Trophoblast cell (in vitro differentiated cells and primary cell): ENCODE measurements at places on chromosomes 16 and 17.

DNA sequence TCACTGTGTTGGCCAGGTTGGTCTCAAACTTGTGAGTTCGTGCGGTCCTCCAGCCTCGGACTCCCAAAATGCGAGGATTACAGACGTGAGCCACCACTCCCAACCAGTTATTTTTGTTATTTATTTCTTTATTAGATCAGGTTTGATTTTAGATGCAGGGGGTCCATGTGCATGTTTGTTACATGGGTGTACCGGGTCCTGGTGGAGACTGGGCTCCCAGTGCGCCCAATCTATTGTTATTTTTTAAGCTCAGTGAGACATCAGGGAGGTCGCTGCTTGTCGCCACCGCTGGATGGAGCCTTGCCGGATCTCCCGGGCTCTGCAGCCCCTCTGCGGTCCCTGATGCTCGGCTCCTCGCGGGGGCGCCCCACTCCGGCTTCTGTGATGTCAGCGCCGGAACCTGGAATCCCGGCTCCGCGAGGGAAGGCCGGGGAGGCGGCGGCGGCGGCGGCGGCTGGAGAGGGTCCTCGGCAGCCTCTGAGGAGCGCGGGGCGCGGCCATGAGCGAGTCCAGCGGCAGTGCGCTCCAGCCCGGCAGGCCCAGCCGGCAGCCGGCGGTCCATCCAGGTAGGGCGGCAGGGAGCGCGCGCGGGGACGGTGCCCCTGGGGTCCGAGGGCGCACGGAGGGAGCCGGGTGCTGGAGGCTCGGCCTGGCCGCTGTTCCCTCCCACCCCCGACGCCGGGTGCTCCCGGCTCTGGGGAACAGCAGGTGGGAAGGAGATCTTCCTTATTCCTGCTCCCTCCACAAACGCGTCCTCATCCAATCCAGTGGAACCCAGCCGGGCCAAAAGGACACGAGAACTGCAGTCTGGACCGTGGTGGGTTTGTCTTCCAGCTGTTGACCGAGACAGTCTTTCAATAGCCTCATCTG lies at the start of gene TMC7:
Gene TMC7, plus strand, starts transcription at position 370 of the 870 bp plus-strand sequence. Its CDS starts 130 bp downstream, at position 500.
- H3K36me3 ChIP-seq, result no peaks in the 10 kb centered on the region
- peak within 1 kb of the TSS; percentile 78 for H3K4me3 ChIP-seq
- H3K4me1 ChIP-seq, result peaks cover 5% of the 10 kb centered on the region
- peak; percentile 70 for DNase-seq

GRCh38 chr16:56732832-56733231 lies 2.9 kb downstream of the NUP93 start:
- no peaks in the 10 kb centered on the region for H3K36me3 ChIP-seq
- H3K4me1 ChIP-seq, result peaks cover 4% of the 10 kb centered on the region
- H3K4me3 ChIP-seq, result no peak overlapping the region

GRCh38 chr17:63139356-63139755 lies 173.3 kb downstream of the TANC2 start:
- no peak overlapping the region for H3K4me3 ChIP-seq
- no peaks in the 10 kb centered on the region for H3K4me1 ChIP-seq
- DNase-seq, result no peak
- peaks cover 5% of the 10 kb centered on the region for H3K36me3 ChIP-seq
- no peaks in the 10 kb centered on the region for H3K27me3 ChIP-seq

DNA sequence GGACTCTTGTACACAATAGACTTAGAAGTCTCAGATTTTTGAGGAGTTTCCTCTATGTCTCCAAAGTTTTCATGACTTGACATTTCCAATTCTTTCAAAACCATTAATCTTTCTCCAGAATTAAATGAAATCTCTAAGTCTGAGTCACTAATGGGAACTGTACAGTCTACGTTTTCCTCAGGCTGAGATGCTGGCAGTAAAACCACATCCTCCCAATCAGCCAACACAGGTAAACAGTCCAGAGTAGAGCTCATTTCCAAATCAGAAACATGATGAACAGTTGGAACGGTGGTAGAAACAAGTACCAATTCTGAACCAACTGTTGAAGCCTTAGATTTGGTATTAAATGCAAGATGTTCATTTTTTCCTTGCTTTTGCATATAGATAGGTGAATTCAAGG lies 7.9 kb downstream of the ERI2 start:
- peaks cover 2% of the 10 kb centered on the region for H3K36me3 ChIP-seq
- no peaks in the 10 kb centered on the region for H3K27me3 ChIP-seq
- no peaks in the 10 kb centered on the region for H3K4me1 ChIP-seq
- no peak for DNase-seq

GRCh38 chr17:75498726-75499213 lies 16.6 kb downstream of the CASKIN2 start:
- no peak for DNase-seq
- no peaks in the 10 kb centered on the region for H3K27me3 ChIP-seq
- no peak overlapping the region for H3K27ac ChIP-seq
- H3K36me3 ChIP-seq, result peaks cover 87% of the 10 kb centered on the region

GRCh38 chr17:35791681-35792350 lies 3.6 kb downstream of the MMP28 start:
- H3K27ac ChIP-seq, result no peak overlapping the region
- H3K4me3 ChIP-seq, result no peak overlapping the region
- H3K27me3 ChIP-seq, result peaks cover 2% of the 10 kb centered on the region

GRCh38 chr17:9470171-9470570 lies 105.4 kb downstream of the STX8 start:
- no peaks in the 10 kb centered on the region for H3K36me3 ChIP-seq
- no peak overlapping the region for H3K27ac ChIP-seq
- H3K4me3 ChIP-seq, result no peak overlapping the region
- H3K4me1 ChIP-seq, result peaks cover 8% of the 10 kb centered on the region
- no peak for DNase-seq

DNA sequence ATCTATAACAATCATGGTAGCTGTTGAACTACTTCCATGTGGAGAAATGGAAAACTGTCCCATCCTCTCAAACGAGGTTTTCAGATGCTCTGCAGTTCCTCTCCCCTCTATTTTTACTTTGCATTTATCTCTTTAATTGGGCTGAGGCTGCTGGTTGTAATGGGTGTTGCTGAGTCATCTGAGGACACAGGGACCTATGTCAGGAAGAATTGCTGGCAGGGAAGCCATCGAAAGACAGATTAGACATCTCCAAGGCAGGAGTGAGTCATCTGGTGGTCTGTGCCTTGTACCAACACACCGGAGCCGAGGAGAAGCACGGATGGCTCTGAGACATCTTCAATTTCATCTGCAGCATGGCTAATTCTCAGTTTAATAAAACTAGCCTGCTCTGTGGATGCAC lies 394.5 kb downstream of the GRIN2A start:
- H3K4me1 ChIP-seq, result no peaks in the 10 kb centered on the region
- no peaks in the 10 kb centered on the region for H3K36me3 ChIP-seq
- no peaks in the 10 kb centered on the region for H3K27me3 ChIP-seq

DNA sequence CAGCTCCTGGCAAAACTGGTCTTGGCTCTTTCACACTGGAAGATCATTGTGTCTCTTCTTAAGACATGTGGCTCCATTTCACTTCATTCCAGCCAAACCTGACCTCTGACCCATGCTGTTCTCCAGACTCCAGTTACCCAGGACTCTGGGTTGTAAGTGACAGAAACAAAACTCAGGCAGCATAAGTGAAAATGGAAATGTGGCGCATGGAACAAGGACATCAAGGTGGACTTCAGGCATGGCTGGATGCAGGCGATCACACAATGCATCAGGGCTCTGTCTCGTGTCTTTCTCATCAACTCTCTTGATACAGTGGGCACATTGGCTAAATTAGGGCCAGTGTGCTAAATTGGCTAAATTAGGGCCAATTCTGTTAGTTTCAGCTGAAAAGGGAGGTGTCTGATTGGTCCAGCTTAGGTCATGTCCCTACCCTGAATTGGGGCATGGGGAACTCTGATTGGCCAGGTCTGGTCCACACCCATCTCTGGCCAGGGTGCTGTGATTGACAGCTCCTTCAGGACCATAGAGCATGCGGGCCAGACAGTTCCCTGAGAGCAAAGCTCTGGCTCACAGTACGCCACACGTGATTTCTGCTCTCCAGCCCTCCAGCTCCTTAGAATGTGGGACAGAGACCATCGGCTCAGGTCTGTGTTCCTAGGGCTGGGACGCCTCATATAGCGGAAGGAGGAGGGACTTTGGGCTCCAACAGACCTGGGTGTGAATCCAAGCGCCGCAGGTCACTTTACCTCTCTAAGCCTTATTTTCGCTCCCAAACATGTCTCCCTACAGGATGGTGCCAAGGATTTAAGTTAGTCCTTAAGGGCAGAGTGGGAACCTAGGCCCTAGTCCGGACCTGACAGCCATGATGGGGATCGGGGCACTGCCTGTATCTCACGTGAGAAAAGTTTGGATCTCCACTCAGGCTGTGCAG lies 17.5 kb downstream of the SOCS1 start:
- H3K27me3 ChIP-seq, result no peaks in the 10 kb centered on the region
- no peak overlapping the region for H3K27ac ChIP-seq
- H3K36me3 ChIP-seq, result no peaks in the 10 kb centered on the region
- no peak overlapping the region for H3K4me3 ChIP-seq
- DNase-seq, result no peak

- no peak for DNase-seq
- H3K36me3 ChIP-seq, result peaks cover 8% of the 10 kb centered on the region
- peaks cover 4% of the 10 kb centered on the region for H3K4me1 ChIP-seq
- H3K27ac ChIP-seq, result no peak overlapping the region
Measured at GRCh38 chr17:80397034-80397387, 18.0 kb upstream of the ENDOV start.

- peaks cover 19% of the 10 kb centered on the region for H3K4me1 ChIP-seq
- H3K4me3 ChIP-seq, result no peak overlapping the region
- peak overlapping the region; percentile 57 for H3K27ac ChIP-seq
- no peak for DNase-seq
- peaks cover 29% of the 10 kb centered on the region for H3K36me3 ChIP-seq
Measured at GRCh38 chr16:49639739-49640431, 216.0 kb downstream of the ZNF423 start.

GRCh38 chr16:84024854-84025253 lies 17.7 kb downstream of the SLC38A8 start:
- peaks cover 3% of the 10 kb centered on the region for H3K4me1 ChIP-seq
- no peak overlapping the region for H3K27ac ChIP-seq
- no peaks in the 10 kb centered on the region for H3K27me3 ChIP-seq
- no peak overlapping the region for H3K4me3 ChIP-seq
- H3K36me3 ChIP-seq, result no peaks in the 10 kb centered on the region

DNA sequence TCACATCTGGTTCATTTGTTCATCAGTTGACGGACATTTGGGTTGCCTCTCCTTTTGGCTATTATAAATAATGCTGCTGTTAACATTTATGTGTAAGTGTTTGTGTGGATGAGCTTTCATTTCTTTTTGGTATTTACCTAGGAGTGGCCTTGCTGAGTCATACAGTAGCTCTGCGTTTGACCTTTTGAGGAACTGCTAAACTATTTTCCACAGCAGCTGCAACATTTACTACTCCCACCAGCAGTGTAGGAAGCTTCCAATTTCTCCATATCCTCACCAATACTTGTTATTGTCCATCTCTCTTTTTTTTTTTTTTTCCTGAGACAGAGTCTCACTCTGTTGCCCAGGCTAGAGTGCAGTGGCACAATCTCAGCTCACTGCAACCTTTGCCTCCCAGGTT lies 20.7 kb upstream of the PLCG2 start:
- no peaks in the 10 kb centered on the region for H3K27me3 ChIP-seq
- H3K4me1 ChIP-seq, result peaks cover 4% of the 10 kb centered on the region
- H3K36me3 ChIP-seq, result no peaks in the 10 kb centered on the region
- H3K4me3 ChIP-seq, result no peak overlapping the region
- no peak overlapping the region for H3K27ac ChIP-seq
- DNase-seq, result peak; percentile 51

DNA sequence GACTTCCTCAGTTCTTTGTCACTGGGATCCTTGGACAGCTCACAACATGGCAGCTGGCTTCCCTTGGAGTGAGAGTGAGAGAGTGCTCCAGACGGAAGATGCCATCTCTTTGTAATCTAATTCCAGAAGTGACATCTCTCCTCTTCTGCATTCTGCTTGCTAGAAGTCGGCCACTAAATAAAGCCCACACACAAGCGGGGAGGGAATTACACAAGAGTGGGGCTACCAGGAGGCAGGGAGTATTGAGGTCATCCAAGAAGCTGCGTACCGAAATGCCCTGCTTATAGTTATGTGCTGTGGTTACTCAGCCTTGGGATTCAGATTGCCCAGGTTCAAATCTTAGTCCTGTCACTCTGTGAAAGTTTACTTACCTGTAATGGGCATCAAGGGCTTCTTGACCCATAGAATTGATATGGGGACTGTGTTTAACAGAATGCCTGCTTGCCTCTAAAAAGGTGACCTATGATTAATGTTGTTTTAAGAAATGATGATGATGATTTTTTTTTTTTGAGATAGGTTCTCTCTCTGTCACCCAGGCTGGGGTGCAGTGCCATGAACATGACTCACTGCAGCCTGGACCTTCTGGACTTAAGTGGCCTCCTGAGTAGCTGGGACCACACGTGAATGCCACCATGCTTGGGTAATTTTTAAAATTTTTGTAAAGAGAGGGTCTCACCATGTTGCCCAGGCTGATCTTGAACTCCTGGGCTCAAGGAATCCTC lies 120.9 kb upstream of the HS3ST2 start:
- no peaks in the 10 kb centered on the region for H3K36me3 ChIP-seq
- no peak overlapping the region for H3K4me3 ChIP-seq
- no peaks in the 10 kb centered on the region for H3K27me3 ChIP-seq
- DNase-seq, result no peak
- H3K4me1 ChIP-seq, result no peaks in the 10 kb centered on the region

GRCh38 chr17:20979792-20980083 lies 63.1 kb downstream of the USP22 start:
- no peak overlapping the region for H3K27ac ChIP-seq
- H3K36me3 ChIP-seq, result peaks cover 3% of the 10 kb centered on the region

DNA sequence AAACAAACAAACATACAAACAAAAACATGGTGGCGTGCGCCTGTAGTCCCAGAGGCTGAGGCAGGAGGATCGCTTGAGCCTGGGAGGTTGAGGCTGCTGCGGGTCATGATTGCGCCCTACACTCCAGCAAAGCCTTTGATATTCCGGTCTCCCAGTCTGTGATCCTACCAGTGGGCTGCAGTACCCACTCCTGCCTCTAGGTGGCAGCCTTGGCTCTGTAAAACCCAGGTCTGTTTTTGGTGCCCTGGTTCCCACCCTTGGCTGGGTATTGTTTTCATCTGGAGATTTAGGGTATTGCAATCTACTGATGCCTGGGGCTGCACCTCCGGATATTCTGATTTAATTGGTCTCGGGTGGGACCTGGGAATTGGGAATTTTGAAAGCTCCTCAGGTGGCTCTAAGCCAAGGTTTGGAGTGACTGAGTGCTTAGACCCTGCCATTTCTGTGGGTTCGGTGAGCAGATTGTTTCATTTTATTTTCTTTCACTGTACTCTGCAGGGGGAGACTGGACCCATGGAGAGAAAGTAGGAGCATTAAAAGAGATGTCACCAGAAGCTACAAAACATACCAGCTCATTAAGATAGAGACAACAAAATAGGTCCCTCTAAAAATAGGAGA lies 40.5 kb downstream of the MYH3 start:
- no peak overlapping the region for H3K4me3 ChIP-seq
- no peaks in the 10 kb centered on the region for H3K4me1 ChIP-seq
- no peaks in the 10 kb centered on the region for H3K36me3 ChIP-seq
- no peak overlapping the region for H3K27ac ChIP-seq
- DNase-seq, result peak; percentile 98

DNA sequence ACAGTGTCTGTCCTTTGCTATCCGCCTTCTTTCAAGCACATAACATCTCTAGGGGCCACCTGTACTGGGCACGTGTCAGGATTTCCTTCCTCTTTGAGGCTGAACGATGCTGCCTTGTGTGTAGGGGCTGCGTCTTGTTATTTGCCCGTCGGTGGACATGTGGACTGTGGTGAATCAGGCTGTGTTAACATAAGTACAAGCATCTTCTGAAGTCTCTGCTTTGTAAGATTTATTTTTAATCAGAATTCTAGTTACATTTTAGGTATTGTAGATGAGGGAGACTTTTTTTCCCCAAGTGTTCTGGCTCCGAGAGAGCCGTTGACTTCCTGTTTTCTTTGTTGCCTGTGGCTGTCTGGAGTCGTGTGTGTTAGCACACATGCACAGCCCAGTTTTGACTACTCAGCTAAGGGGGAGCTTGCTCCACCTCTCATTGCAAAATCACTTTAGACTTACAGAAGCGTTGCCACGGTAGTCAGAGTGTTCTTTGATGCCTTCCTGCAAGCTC lies 26.1 kb downstream of the SPG7 start:
- no peak for DNase-seq
- H3K36me3 ChIP-seq, result peaks cover 76% of the 10 kb centered on the region
- no peaks in the 10 kb centered on the region for H3K4me1 ChIP-seq
